ENCODE measurements at places on chromosomes 7 and 10.
A peak's percentile ranks its signal among the peaks of the same experiment; 100 is the strongest.

- DNase-seq, result no peak
Observed at GRCh38 chr10:7054915-7055314, 355.9 kb downstream of the SFMBT2 start.

- no peak for DNase-seq
Observed at GRCh38 chr7:43431020-43431595, 151.8 kb upstream of the STK17A start.

- peak; percentile 23 for DNase-seq
Observed at GRCh38 chr7:150962553-150963399, 15.3 kb downstream of the KCNH2 start.

DNA sequence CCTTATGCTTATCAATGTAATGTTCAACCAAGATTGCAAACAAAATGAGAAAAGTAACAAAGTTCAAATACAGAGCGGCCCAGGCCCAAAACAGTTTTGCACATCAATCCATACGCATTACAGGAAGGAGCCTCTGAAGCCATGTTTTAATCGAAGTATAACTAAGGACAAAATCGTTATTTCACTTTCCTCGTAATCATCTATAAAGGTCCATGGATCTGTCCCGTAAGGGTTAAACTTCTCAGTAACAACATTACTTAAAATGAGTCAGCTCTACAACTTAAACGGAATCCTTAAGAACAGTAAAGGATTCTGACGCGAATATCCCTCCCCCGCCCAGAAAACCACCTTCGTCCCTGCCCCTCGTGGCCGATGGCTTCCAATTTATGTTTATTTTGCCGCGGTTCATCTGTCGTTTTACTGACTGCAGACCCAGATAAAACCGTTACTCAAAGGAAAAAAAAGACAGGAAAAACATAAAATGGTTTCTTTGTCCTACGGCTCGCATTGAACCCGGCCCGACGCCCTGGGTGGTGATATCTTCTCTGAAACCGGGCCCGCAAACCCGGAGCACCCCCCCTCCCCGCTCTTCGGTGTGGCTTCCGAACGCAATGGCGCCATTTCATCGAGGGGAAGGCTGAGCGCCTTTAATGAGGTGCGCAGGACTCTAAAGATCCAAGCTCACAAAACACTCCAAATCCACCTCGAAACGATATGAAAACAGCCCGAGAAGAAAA lies 1.1 kb downstream of the HNRNPA2B1 start:
- no peak for DNase-seq

DNA sequence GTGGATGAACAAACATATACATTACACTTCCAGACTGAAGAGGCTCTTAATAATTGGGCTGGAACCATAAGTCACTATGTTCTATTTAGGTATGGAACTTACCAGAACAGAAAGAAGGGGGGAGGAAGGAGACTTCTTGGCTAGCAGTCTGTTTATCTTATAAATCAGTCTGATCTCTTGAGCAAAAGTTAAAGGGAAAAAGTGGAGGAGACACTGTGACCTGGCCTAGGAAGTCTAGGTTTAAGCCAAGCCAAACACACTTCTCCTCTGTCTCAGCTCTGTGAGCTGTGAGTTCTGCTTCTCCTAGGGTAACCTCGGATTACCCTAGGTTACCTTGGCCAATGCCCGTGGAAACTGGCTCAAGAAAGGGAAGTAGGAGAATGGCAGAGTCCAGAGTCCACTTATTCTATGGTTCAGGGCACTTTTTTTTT lies 95.2 kb downstream of the PFKFB3 start:
- no peak for DNase-seq

DNA sequence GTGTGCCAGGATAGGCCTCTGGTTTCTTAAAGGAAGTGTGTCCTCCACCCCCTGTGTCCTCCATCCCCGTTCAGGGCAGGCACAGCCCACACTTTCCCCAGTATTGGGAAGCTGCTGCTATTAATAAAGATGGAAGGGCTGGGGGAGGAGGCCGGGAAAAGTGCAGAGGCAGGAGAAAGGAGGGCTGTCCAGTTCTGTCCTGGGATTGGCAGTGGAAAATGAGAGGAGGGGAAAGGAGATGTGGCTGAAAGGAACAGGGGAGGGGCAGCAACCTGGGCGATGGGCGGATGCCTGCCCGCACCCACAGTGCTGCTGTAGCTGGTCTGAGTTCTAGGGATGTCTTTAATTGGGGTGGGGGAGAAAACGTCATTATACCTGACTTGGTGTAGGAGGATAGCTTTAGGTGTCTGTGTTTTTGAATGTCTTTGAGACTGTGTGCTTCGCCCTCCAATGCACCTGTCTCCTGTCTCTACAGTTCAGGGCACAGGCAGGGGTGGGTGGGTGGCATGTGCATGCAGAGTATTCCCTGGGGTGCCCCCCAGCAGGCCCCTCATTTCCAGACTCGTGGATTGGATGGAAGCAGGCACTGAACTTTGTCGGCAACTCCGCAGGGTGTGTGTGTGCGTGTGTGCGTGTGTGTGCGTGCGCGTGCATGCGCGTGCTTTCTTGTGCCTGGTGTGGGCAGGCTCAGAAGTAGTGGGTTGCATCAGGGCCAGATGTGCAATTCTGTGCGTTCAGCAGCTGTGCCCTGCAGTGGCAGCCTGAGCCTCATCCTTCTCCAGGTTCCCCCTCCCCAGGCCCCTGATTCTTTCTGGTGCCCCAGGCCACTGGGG lies 2.5 kb downstream of the TRIM8 start:
- DNase-seq, result peak; percentile 15

DNA sequence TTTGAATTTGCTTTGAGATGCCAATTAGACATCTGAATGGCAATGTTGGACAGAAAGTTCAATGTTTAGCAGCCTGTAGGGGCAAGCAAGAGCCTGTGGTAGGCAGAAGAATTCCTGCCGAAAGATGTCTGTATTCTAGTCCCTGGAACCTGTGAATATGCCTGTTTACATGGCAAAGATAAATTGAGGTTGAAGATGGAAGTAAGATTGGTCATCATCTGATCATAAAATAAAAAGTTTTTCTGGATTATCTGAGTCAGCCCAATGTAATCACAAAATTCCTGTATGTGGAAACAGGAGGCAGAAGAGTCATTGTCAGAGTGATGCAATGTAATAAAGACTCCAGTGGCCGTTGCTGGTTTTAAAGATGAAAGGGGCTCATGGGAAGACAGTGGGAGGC lies 430.5 kb downstream of the MDFIC start:
- no peak for DNase-seq

DNA sequence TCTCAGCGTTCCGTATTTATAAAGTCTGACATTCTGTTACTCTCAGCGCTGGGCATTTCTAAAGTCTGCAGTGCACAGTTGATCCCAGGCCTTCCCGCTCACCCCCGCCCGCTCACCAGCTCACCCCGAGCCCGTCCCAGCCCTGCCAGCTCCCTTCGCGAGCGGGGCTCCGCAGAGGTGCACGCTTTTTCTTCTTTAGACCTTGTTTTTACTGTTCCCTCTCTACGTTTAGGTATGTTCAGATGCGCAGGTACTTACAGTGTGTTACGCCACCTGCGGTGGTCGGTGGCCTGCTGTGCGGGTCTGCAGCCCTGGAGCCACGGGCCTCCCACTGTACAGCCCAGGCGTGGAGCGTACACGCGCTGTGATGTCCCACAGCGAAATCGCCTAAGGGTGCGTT lies 28.8 kb downstream of the NKX6-2 start:
- DNase-seq, result no peak

DNA sequence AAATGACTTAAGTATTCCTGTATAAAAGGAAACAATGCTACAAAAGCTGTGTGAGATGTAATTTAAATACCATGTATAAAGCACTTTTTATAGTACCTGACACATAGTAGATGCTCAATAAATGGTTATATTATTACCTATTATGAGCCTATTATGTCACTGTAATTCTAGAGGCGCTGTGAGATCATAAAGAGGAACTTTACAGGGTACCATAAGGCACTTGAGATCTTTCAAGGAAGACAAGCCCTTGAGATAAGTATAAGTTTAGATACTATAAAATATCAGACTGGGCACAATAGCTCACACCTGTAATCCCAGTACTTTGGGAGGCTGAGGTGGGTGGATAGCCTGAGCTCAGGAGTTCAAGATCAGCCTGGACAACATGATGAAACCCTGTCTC lies 38.3 kb downstream of the PTTG1IP2 start:
- no peak for DNase-seq

DNA sequence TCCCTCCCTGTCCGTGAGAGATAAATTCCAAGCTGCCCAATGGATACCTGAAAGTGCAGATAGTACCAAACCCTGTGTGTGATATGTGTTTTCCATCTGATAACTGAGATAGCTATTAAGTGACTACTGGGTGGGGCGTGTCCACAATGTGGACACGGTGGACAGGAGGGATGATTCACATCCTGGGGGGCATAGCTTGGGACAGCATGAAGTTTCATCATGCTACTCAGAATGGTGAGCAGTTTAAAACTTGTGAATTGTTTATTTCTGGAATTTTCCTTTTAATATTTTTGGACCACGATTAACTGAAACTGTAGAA lies 158.6 kb downstream of the CREB5 start:
- DNase-seq, result no peak

DNA sequence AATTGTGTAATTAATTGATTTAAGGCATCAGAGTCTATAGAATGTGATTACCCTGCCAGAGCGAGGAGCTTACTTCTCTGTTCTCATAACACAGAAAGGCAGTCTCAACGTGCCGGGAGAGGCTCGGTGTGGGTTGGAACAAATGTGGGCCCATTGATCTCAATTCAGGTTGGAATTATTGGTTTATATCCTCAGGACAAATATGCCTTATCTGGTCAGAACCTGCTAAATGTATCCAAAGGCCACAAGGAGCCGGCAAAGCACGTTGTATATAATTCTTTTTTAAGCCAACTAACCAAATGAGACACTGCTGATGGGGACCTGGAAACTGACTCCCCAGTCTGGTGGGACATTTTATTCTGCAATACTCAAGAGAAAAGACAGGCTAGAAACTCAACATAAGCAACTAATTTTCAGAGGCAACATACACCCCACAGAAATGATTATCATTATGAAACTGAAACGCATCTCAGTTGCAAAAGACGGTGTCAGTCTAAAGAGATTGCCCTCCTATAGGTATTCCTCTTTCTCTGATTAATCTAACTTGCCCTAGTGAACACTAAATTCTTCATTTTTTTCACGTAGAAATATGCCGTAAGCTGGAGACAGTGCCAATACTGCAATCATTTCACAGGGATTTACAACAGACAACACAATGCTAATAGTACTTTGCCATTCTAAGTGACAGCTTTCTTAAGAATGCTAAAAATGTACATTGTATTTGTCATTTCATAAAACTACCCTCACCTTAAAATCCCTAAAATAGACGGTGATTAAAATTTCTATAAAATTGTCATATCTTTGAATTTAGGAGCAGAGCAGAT lies 9.4 kb downstream of the EBF3 start:
- no peak for DNase-seq

GRCh38 chr10:73899423-73899822 lies 11.5 kb upstream of the PLAU start:
- no peak for DNase-seq

DNA sequence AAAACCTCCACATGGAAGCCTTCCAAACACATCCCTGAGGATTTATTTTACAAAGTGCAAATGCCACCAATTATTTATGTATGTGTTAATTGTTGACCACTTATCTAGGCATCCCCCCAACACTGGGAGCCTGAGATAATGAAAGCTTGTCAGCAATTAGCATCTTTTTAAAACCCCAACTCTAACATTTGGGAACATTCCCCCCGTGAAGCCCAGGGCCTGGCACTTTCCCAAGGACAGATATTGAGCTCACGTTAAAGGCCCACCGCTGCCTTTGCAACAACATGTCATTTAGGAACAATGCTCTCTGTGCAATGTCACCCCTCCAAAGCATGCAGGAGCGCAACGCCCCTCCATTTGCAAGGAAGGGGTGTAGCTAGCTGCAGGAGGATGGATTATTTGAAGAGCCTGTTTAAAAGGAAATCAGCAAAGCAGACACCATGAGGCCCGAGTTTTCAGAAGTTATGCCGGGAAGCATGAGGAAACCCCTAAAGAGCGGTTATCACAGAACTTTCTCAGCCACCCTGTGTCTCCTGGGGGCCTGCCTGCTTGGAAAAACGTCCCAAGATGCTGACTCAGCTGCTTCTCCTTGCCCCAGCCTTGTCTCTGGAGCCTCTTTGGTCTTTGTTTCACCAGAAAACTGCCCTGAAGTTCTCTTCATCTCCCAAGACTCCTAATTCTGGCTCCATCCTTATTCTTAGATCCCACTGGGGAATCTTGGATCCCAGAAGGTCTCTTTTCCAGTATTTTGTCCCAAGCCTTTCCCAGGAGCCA lies 444.1 kb downstream of the GRID1 start:
- DNase-seq, result peak; percentile 34

DNA sequence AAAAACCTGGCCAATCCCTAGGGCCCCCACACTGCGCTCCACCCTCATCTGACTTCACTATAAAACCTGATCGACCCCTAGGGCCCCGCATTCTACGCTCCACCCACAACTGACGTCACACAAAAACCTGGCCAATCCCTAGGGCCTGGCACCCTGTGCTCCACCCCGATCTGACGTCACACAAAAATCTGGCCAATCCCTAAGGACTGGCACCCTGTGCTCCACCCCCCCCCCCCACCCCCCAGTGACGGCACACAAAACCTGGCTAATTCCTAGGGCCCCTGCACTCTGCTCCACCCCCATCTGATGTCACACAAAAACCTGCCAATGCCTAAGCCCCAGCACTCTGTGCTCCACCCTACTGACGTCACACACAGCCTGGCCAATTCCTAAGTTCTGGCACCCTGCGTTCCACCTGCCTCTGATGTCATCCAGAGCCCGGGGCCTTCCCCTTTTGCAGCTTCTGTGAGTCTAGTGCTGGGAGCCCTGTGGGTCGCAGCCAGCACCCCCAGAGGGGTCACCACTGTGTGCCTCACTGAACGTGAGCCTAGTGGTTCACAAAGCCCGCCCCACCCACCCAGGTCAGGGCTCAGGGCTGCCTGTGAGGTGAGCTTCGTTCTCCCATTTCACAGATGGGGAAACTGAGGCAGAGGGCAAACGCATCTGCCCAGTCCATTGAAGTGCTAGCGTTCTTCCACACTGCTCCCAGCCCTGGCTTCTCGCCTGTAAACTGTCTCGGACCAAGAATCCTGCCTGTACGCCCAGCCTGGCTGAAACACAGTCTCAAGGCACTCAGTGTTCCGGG lies 40.6 kb downstream of the MICALL2 start:
- no peak for DNase-seq

DNA sequence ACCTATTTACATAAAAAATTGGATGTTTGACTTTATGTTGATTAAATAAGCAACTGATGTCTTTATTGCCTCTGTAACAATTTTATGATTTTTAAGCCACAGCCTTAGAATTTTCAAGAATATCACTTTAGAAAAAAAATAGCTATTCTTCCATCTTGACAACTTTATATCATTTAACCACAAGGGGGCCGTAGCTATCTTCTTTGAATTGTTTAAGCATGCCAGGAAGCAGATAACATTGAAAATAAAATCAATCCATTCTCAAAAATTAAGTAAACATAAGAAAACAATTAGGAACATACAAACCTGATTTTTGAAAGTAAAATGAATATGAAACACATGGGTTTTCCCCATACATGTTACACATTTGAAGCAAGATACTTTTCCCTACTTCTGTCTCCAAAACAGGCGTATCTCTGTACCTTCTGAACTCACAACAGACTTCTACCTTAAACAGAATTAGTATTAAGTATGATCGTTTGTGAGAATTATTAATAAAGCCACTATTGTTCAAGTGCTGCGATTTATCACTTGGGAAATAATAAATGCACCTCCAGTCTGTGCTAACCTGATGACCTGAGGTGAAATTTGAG lies 209.0 kb downstream of the CACNA2D1 start:
- peak; percentile 28 for DNase-seq

- no peak for DNase-seq
Observed at GRCh38 chr7:110669410-110669809, 421.5 kb upstream of the LRRN3 start.
